ENCODE measurements at places on chromosomes 6 and 20.

DNA sequence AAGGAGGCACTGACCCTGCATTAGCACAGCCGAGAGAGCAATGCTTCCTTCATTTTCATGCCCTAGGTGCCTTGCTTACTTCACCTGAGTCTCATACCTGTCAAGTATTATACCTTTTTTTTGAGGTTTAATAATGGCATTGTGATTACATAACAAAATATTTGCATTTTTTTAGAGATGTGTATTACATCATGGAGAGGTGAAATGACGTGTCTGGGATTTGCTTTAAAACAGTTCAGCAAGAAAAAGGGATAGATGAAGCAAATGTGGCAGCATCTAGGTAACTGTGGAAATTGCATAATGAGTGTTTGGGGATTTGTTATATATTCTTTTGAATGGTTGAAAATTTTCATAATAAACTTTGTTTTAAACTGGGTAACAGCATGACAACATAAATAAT lies 48.9 kb downstream of the NKX2-2 start:
- H3K27me3 ChIP-seq: no peaks in the 10 kb centered on the region
- H3K27ac ChIP-seq: no peak overlapping the region
- DNase-seq: no peak
- H3K4me3 ChIP-seq: no peak overlapping the region

DNA sequence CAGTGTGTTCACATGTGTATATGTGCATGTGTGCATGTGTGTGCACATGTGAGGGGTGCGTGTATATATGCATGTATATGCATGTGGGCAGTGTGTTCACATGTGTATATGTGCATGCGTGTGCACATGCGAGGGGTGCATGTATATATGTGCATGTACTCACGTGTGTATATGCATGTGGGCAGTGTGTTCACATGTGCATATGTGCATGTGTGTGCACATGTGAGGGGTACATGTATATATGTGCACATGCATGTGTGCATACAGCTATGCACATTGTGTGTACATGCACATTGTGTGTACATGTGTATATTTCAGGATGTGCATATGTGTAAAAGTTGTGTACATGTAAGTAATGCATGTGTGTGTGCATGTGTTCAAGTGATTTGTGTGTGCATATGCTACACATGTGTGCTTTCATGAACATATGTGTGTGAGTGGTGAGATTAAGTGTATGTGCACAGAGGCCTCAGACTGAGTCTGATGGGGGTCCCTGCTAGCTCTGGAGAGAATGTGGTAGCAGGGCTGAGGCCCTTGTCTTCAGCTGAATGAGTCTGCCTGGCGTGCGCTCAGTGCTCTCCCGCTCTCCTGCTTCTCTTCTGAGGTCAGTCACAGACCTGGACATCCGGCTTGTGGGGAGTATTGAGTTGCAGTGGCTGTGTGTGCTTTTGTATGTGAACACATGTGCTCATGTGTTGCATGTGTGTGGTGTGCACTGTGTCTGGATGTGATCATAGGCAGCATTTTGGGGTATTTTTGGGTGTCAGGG lies 19.9 kb upstream of the MYT1 start:
- no peak overlapping the region for H3K4me3 ChIP-seq
- no peaks in the 10 kb centered on the region for H3K4me1 ChIP-seq
- H3K36me3 ChIP-seq: no peaks in the 10 kb centered on the region
- no peak for DNase-seq

GRCh38 chr20:61978491-61978890 lies 87.2 kb downstream of the TAF4 start:
- DNase-seq: no peak
- no peak overlapping the region for H3K4me3 ChIP-seq
- no peak overlapping the region for H3K27ac ChIP-seq
- H3K27me3 ChIP-seq: no peaks in the 10 kb centered on the region
- H3K4me1 ChIP-seq: no peaks in the 10 kb centered on the region
- H3K36me3 ChIP-seq: peaks cover 21% of the 10 kb centered on the region

GRCh38 chr20:45347936-45348778 lies at the start of gene SDC4:
Gene SDC4, minus strand, starts transcription at chr20:45348424. Its CDS starts 40 bp downstream, at chr20:45348384.
- DNase-seq: no peak
- no peaks in the 10 kb centered on the region for H3K27me3 ChIP-seq

DNA sequence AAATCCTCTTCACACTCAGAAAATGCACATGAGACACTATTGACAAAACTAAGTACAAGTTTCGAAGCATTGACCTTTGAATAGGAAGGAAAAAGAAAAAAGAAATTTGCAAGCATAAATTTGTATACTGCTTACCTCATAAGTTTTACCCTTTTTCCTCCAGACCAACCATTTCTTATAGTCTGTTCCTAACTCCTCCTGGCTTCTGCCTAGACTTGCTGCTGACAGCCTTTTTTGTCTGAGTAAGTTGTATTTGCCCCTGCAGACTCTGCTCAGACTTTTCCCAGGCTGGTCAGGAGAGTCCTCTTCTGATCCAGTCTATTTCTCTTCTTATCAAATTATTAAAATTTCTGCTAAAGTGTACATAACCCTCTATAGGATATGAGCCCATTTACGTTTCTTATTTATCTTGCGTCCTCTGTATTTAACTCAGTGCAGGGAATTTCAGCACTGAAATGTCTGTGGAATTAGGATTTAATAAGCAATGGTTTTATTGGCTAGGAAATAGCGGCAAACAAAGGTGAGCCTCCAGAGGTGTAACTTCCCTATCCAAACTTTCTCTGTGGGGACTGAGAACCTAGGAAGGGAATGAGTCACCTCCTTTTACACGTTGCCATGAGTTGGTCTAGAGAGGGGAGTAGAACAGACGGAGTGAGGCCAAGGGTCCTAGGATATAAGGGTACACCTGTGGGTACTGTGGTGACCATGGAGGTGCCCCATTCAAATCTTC lies 207.1 kb upstream of the MARCKS start:
- DNase-seq: no peak
- peaks cover 25% of the 10 kb centered on the region for H3K4me1 ChIP-seq
- no peak overlapping the region for H3K4me3 ChIP-seq
- H3K27ac ChIP-seq: no peak overlapping the region

- no peaks in the 10 kb centered on the region for H3K4me1 ChIP-seq
- no peaks in the 10 kb centered on the region for H3K36me3 ChIP-seq
- H3K27ac ChIP-seq: no peak overlapping the region
- DNase-seq: no peak
- no peaks in the 10 kb centered on the region for H3K27me3 ChIP-seq
Observed at GRCh38 chr20:37542281-37542680, 14.6 kb upstream of the BLCAP start.

DNA sequence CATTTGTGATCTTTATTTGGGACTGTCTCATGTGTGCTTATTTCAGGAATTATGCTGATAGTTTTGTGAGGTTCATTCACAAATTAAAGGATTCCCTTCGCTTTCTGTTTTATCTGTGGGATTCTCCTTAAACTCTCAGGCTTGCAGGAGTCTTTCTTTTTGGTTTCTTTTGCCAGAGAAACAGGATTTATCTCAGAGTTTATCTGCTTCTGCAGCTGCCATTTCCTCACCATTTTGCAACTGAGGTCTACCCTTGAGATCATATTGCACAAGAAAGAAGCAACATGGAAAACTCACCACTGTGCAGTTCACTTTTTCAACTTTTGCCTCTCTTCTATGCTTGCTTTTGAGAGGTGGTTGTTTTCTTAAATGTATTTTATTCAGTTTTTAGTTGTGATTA lies 201.0 kb downstream of the PRL start:
- no peak for DNase-seq
- no peaks in the 10 kb centered on the region for H3K27me3 ChIP-seq
- no peak overlapping the region for H3K4me3 ChIP-seq
- no peaks in the 10 kb centered on the region for H3K4me1 ChIP-seq

GRCh38 chr6:71454056-71454455 lies 165.4 kb downstream of the OGFRL1 start:
- H3K4me1 ChIP-seq: no peaks in the 10 kb centered on the region
- H3K36me3 ChIP-seq: no peaks in the 10 kb centered on the region
- H3K27me3 ChIP-seq: no peaks in the 10 kb centered on the region
- H3K27ac ChIP-seq: no peak overlapping the region
- H3K4me3 ChIP-seq: no peak overlapping the region
- no peak for DNase-seq

GRCh38 chr6:24859608-24860200 lies 61.0 kb upstream of the ARMH2 start:
- no peak for DNase-seq
- H3K4me1 ChIP-seq: peaks cover 10% of the 10 kb centered on the region
- H3K27me3 ChIP-seq: no peaks in the 10 kb centered on the region
- H3K36me3 ChIP-seq: no peaks in the 10 kb centered on the region
- H3K27ac ChIP-seq: no peak overlapping the region

- H3K4me1 ChIP-seq: no peaks in the 10 kb centered on the region
- H3K4me3 ChIP-seq: no peak overlapping the region
- H3K27ac ChIP-seq: no peak overlapping the region
- no peak for DNase-seq
Observed at GRCh38 chr6:159438106-159438505, 254.9 kb downstream of the SOD2 start.

DNA sequence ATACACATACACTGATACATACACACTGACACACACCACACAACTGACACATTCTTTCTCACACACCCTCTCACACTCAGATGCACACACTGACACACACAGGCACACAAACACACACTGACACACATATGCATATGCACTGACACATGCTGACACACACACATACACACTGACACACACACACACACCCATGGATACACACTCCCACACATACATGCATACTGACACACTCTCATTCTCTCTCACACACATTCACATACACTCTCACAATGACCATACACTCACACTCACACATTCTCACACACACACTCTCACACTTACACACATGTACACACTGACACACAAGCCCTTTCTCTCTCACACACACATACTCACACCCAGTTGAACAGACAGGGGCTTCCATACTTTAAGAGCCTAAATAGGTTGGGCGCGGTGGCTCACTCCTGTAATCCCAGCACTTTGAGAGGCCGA lies 236.4 kb downstream of the LRFN2 start:
- H3K27me3 ChIP-seq: no peaks in the 10 kb centered on the region
- no peaks in the 10 kb centered on the region for H3K36me3 ChIP-seq
- H3K4me1 ChIP-seq: no peaks in the 10 kb centered on the region
- H3K27ac ChIP-seq: no peak overlapping the region

- H3K27ac ChIP-seq: no peak overlapping the region
- H3K27me3 ChIP-seq: no peaks in the 10 kb centered on the region
- H3K4me1 ChIP-seq: peaks cover 21% of the 10 kb centered on the region
- no peaks in the 10 kb centered on the region for H3K36me3 ChIP-seq
Observed at GRCh38 chr20:33575282-33575681, 85.4 kb downstream of the CBFA2T2 start.

GRCh38 chr6:28720357-28721231 lies 194.9 kb downstream of the GPX5 start:
- no peaks in the 10 kb centered on the region for H3K36me3 ChIP-seq
- H3K4me1 ChIP-seq: no peaks in the 10 kb centered on the region
- no peak for DNase-seq

DNA sequence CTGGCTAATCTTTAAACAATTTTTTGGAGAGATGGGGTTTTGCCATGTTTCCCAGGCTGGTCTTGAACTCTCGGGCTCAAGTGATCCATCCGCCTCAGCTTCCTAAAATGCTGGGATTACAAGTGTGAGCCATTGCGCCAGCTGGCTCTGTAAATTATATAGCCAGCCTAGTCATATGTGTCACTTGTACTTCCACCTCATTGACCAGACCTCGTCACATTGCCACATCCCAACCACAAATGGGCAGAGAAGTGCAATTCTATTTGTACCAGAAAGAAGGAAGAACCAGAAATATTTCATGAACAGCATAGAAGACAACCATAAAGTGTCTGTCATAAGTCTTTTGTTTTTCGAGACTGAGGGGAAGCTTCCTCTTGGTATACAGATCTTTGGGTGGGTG lies 304.9 kb upstream of the RNF24 start:
- no peak for DNase-seq
- no peak overlapping the region for H3K27ac ChIP-seq
- H3K36me3 ChIP-seq: no peaks in the 10 kb centered on the region
- no peak overlapping the region for H3K4me3 ChIP-seq
- H3K27me3 ChIP-seq: no peaks in the 10 kb centered on the region

- no peaks in the 10 kb centered on the region for H3K27me3 ChIP-seq
- peaks cover 12% of the 10 kb centered on the region for H3K36me3 ChIP-seq
- no peak overlapping the region for H3K4me3 ChIP-seq
- H3K27ac ChIP-seq: peak overlapping the region; percentile 94
Observed at GRCh38 chr20:37298190-37298939, 8.9 kb downstream of the MANBAL start.

DNA sequence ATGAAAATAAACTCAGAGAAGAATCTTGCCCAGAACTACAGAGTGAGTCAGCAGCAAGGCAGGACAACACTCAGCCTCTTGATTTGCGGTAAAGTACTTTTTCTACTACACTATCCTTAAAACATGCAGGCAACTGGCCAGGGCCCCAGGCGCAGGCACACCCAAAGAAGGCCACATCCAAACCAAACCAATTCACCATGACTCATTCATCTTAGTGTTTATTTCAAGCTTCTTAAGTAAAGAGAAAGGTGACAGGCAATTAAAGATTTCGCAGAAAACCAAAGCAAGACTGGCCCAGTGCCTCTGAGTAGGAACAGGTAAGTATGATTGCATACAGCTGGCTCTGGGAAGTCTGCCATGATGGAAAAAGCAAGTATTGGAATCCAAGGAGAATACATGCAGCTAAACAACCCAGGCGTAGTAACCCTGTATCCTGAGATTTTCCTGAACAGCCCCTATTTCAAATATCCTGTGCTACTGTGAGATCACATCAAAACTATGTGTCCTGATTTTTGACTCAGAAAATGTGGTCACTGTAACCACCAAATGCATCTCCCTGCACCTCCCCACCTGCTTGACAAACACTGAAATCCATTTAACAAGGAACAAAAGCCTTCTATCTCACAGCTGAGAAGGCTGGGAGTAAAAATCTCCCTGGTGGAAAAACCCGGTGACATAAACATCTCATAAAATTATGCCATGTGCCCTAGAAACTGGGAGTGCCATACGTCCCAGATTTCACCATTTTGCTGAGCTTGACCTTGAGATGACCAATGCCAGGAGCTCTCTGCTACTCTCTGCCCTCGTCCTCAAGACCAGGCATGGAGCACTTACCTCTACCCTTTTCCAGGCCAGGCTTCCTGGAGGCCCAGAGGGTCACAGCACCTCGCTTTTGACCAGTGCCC lies 12.4 kb downstream of the WFDC3 start:
- peak overlapping the region; percentile 1 for H3K4me3 ChIP-seq
- peak overlapping the region; percentile 96 for H3K27ac ChIP-seq
- no peaks in the 10 kb centered on the region for H3K27me3 ChIP-seq
- no peaks in the 10 kb centered on the region for H3K36me3 ChIP-seq
- peak; percentile 93 for DNase-seq

DNA sequence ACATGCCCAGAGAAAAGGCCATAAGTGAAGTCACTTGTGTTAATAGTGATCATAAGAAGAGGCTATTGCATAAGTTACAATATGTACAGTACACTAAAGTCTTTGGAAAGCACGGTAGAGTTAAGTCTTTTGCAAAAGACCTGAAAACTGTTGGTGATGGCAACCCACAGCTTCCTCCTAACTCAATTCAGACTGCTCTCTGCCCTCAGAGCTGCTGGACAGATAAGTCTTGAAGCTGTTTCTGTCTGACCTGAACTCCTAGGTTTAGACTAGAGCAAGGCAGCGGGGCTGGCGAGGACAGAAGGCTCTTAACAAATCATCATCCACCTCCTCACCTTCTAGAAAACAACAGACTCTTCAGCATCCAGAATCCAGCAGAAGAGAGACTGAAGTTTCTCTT lies 125.4 kb downstream of the CD24 start:
- H3K4me1 ChIP-seq: no peaks in the 10 kb centered on the region
- H3K27me3 ChIP-seq: no peaks in the 10 kb centered on the region
- DNase-seq: no peak
- no peaks in the 10 kb centered on the region for H3K36me3 ChIP-seq
